ENCODE measurements at places on chromosomes 3 and 15.
A peak's percentile ranks its signal among the peaks of the same experiment; 100 is the strongest.

GRCh38 chr3:128275316-128276145, 122.2 kb downstream of the EEFSEC start:
- DNase-seq: no peak

- no peak for DNase-seq
These were observed 15.8 kb upstream of the ARRDC4 start for GRCh38 chr15:97944724-97945123.

DNA sequence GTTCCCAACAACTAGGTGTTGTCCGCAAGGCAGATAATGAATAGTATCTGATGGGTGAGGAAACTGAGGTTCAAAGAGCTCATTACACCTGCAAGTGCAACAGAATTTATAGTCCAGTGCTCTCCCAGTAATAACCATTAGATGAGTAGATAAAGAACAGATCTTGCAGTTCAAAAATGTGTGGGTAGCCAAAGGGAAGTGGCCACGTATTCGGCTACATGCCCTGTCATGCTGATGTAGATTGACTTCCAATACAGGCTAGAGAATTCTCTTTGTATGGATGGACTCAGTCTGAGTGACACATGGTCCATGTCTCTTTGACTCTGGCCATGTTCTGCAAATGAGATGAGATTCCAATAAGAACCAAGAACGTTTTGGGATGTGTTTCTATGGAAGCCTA, 187.9 kb upstream of the LPP start:
- DNase-seq: no peak

DNA sequence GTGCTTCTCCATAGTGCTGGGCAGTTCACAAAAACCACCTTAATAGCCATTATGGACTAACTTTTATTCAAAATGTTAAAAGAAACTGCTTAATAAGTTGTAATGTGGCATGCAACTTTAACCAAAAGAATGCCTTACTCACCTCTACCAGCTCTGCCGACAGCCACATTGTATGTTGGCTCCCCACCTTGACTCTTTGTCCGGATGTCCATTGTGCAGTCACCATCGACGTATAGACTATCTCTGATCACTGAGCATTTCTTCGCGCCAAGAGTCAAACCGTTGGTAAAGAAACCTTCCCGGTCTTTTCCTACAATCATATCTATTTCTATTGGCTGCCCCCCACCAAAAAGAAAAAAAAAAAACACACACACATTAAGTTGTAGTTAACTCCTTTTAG, 2.5 kb downstream of the PFN2 start:
- no peak for DNase-seq

GRCh38 chr3:71662568-71662967, 62.6 kb downstream of the EIF4E3 start:
- DNase-seq: no peak

- no peak for DNase-seq
These were observed 21.0 kb downstream of the LRRC31 start for GRCh38 chr3:169848741-169849140.

DNA sequence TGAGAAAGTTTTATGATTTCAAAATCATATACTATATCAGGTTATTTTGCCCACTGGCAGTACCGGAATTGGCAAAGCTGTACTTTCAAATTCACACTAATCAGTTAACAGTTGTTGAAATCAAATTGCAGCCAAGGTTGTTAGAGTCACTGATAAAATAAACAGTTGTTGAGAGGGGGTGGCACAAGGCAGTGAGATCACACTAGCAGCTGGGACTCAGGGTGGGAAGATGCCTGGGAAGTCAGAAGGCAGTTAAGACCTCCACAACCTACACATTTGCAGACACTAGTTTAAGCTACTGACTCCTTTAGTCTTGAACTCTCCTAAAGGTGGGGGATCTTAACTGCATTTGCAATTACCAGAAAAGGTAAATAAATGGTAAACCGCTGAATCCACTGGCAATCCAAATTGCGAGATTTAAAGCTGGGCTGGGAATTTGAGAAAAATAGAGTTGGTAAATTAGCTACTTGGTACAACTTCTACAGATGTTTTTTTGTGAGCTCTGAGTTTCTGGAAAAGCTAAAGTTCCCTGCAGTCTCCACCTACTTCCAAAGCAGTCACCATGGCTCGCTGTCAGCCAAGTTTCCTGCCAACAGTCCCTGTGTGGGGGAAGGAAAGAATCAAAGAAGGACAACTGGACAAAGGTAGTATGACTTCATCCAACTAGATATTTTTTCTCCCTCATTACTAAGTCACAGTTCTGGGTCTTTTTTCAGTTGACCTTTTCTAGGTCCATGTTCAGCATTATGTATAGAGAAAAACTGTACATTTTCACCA, 105.7 kb downstream of the ZNF385D start:
- no peak for DNase-seq

- DNase-seq: no peak
These were observed 126.5 kb downstream of the UBE2E2 start for GRCh38 chr3:23329471-23330105.

DNA sequence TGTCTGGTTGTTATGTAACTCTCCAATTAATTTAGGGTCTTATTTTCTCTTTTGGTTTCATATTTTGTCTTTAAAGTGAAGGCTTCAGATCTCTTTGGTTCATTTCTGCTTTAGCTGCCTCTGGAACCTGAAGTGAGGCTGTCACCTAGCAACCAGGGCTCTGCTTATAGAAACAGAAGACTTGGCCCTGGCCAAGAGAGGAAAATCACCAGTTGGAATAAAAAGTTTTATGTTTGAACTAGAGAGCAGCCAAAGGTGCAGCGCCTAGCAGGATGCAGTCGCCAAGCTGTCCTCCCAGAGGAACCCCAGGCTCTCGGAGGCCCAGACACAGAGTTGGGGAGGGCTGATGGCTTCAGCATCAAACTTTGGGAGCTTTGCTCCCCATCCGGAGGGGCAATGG, 41.1 kb downstream of the LYZL4 start:
- DNase-seq: no peak

DNA sequence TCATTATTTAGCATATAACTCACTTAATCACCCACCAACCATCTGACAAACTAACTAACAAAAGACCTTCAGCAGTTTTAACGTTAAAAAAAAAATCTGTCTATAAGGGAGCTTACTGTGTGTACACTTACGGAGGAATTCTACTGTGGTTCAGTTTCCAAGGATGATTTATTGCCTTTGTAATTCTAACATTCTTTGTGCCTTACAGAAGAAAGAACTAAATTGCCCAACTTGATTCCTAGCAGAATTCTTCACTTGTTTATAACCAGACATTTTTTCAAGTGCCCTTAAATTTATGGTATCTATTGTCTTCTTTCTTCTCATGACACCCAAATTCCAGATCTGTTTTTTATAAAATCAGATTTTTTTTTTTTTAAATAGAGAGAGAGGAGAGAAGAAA, 119.7 kb upstream of the IGSF10 start:
- DNase-seq: no peak

GRCh38 chr3:122003112-122003511, 18.9 kb downstream of the ILDR1 start:
- DNase-seq: no peak

DNA sequence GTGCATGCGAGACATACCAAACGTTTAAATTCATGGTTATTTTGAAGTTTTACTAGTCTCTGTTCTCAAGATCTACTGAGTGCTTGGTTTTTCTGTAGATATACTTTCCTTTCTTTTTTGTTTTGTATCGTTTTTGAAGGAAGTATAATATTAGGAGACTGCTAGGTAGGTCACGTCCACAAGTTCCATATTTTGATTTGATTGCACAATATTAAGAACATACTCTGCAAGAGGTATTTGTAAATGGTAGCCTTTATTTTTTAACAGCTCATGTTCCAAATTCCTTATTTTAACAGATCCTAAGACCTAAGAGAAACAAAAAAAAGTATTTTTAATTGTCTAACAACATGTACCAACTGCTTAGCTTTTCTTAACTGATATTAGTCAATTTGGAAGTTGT, 156.7 kb downstream of the SERPINI1 start:
- DNase-seq: no peak

DNA sequence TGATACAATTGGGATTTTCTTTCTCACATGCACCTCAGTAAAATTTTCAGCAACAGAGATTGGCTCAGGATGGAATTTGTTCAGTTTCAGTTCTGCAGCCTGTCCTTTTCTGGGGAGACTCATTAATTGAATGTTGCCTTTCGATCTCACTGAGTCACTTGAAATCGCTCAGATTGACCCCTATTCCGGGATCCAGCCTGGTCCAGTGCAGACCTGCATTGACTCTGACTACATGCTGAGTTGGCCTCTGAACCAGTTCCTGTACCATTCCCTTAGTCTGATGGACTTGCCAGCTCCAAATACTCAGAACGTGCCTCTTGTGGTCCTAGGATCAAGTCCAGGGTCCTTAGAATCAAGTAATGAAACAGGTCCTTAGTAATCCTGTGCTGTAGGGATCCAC, 9.4 kb downstream of the IGF1R start:
- DNase-seq: no peak

DNA sequence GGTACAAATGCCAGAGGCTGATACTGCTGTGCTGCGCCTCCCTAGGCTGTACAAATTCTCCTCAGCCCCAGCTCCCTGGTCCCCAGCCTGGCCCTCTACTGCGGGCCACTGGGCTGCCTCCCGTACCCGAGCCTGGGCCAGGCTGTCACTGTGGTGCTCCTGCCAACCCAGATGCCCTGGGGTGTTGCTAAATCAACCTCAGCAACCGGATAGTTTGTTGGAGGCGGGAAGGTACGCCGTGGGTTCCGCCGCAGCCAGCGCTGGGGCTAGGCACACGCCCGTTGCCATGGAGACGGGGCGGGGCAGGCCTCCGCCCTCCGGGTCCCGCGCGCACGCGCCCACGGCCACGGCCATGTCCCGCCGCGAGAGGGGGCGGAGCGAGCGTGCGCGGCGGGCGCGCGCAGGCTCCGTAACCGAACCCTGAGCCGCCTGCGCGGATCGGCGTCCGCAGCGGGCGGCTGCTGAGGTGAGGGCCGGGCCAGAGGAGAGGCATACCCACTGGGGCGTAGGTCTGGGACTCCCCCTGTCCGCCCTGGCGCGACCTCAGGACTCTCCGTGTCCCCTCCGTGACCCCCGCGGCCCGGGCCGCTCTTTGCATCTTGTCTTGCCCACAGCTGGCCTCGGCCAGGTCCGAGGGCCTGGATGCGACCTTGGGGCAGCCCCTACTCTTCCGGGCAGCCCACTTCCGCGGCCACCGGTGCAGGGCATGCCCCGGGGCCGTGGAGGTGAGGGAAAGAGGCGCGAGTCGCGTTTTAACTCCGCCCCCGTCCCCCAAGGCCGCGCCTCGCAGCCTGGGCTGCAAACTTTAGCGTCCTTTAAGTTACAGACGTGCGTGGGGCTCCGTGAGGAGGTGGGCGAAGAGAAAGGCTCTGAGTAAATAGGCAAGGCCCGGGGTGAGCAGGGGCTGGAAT, at the start of gene TEX264:
Gene TEX264 (plus strand): TSS at position 430 of the 911 bp plus-strand sequence. CDS start 3,053 bp downstream, outside the sequence.
- DNase-seq: peak; percentile 99

DNA sequence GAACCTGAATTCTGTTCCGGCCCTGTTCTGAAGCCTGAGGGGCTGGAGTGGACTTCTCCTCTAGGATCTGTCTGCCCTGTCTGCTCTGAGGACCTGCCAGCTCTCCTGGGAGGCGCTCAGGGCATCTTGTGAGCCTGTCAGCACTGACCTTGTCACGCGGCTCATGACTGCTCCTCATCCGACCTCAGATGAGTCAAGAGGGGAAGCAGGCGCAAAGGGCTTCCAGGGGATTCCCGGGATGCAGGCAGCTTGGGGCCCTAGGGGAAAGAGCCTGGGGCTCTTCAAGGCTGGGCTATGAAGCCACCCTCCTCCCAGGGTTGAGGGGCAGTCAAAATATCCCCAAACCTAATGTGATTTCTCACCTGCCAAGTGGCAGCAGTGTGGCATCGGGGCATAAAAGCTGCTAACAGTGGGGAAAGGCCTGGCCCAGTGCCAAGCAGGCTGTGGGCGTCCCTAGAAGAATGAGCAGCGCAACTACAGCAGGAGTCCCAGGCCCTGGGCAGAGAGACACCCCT, 27.6 kb upstream of the ANKDD1A start:
- peak; percentile 56 for DNase-seq

DNA sequence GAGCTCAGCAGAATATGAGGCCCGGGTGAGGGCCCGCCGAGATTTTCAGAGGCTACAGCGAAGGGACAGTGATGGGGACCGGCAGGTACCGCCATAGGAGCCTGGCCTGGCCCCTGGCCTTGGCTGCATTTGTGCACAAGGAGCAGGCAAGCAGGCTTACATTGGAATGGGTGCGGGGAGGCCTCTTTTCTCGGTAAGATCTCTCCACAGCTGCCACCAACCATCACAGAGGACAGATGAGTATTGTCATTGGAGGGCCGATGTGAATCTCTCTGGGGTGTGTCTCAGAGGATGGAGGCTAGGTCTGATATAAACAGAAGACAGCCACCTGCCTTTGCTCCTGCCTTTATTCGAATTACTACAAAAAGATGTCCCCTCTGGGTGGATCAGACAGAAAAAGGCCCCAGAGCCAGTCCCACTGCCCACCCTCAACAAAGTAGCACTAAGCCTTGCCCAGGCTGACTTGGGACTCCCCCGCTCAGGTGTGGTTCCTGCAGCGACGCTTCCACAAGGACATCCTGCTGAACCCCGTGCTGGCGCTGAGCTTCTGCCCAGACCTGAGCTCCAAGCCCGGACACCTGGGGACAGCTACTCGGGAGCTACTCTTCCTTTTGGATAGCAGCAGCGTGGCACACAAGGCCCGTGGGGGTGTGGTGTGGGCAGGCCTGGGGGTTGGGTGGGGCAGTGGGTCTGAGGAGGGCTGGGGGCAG, 5.4 kb downstream of the VWA5B2 start:
- no peak for DNase-seq

DNA sequence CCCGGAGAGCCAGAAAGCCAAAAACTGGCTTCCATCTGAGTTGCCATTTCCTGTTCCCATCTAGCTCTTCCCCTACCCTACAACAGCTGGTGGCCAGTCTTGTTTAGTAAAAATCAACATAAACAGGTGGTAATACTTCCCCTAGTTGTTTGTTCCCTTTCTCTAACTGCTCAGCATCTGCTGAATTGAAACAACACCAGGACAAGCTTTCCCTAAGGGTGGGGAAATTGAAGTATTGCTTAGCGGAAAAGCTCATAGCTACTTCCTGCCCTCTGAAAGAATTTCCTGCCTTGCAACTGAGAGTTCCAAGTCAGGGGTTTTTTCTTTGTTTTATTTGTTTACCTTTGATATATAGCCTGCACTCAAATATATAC, 66.8 kb downstream of the HMG20A start:
- no peak for DNase-seq

- no peak for DNase-seq
These were observed 150.0 kb downstream of the CDIN1 start for GRCh38 chr15:36729418-36729817.

DNA sequence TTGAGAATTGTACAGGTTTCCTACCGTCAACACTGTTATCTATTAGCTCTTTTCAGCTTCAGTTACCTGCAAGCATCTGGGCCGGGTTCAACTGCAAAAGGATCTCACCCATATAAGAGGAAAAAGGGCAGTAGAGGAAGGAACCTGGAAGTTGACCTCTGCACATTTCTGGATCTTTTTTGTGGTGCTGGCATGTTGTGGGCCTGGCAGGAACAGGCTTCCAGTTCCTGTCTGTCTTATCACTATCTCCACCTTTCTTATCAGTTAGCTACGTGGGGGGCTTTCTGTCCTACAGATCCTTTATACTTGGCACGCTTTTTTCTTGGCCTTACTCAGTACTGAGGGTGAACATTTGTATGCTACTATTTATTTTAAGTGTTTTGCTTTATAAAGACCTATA, 42.2 kb upstream of the TJP1 start:
- DNase-seq: no peak

- no peak for DNase-seq
These were observed 234.5 kb downstream of the SATB1 start for GRCh38 chr3:18190646-18191045.

- DNase-seq: no peak
These were observed 567.1 kb downstream of the EDEM1 start for GRCh38 chr3:5754602-5755001.

All from GM12892 (cell line).